CD8-positive, alpha-beta T cell (primary cell): ENCODE measurements at places on chromosomes 12 and 14. TPM values are rescaled to one million over a fixed set of nuclear protein-coding genes. Genes with fewer than 3 reads are reported as not detected.

Gene ANKRD33
- not detected for total RNA-seq

Gene CMKLR1
- total RNA-seq, result not detected

- DNase-seq, result no peak
Observed at GRCh38 chr12:105427883-105428282, 97.4 kb downstream of the C12orf75 start.

GRCh38 chr12:26767116-26767515, 65.9 kb downstream of the ITPR2 start:
- no peak for DNase-seq

DNA sequence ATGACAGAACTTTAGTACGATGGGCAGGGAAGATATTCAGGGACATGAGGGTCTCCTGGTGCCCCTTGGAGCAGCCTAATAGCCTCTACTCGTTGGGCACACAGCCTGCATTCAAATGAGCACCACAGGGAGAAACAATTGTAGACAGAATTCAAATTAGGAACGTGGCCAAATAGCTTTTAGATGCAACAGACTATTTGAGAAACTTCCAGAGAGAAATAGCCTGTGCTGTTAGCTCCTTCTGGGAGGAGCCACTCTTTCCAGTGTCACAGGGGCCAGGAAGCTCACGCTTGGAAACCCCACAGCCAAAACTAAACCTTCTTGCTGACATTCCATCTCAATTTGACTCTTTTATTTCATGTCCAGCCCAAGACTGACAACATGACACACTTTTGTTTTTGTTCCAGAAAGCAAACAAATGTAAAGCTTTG, 114.5 kb downstream of the RPAP3 start:
- DNase-seq, result no peak

DNA sequence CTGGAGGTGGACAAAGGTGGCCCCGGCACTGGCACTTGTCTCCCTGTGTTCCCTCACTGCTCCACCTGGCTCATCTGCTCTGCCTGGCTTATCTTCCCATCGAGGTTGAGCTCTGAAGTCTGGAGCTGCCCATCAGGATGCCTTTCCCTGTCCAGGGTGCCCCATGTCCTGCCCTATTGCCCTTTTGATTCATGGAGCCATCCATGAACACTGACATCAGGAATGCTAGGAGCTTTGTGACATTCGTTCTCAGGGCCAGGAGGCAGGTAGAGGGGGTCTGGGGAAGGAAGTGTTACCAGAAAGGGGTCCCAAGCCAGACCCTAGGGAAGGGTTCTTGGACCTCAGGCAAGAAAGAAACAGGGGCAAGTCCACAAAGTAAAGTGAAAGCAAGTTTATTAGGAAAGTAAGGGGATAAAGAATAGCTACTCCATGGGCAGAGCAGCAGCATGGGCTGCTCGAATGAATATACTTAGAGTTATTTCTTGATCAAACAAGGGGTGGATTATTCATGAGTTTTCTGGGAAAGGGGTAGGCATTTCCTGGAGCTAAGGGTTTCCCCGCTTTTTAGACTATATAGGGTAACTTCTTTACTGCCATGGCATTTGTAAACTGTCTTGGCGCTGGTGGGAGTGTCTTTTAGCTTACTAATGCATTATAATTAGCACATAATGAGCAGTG, 51.6 kb downstream of the RIN3 start:
- DNase-seq, result no peak

GRCh38 chr12:72057330-72057914, 118.8 kb downstream of the TPH2 start:
- DNase-seq, result no peak
